Left lung (tissue), 14 donors: ENCODE measurements at places on chromosomes 11 and 22.
A peak's percentile ranks its signal among the peaks of the same experiment; 100 is the strongest.

DNA sequence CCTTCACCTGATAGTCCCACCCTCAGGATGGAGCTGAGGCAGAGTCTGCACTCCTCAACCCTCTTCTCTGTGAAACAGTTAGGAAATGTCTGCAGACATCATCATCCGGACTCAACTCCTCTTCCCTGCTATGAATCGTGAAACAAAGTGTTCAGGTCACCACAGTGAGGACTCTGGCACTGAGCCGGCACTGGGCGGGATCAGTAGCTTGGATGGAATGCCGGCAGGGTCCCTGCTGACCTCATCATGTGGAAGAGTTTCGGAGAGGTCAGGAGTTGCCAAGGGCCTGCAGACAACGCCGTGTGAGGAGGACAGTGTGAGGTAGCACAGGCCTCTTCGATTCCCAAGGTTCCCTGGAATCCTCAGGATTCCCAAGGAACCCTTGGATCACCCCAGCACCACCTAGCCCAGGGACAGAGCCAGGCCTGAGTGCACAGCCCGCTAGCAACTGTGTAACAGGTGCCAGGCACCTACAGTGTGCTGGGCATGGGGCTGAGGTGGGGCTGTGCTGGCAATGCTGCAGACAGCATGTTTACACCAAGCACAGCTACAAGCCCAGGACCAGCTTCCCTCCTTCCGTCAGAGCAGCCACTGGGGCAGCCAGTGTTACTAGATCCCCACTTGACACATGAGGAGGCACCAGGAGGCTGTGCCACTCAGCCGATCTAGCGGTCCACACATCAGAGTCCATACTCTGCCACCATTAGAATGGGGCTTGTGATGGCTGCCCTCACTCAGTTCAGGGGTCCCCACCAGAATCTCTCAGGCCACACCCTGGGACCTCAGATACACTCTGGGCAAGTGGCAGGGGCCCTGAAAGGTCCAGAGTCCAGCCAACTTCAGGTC lies 693 bp upstream of the LINC01488 start:
- DNase-seq, result peak; percentile 58

DNA sequence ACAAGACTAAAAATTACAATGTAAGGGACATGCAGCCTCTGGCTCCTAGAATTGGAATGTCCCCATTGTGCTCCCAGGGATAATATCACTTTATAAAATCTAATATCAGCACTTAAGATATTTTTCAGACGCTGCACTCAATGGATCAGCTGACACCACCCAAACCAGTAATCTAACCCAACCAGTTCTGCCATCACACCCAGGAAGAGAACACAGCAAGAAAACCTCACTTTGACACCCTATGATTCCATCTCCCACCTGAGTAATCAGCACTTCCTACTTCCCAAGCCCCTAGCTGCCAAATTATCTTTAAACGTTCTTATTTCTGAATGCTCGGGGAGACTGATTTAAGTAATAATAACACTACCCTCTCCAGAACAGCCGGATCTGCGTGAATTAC lies 2.6 kb downstream of the CASP4 start:
- no peak for DNase-seq

DNA sequence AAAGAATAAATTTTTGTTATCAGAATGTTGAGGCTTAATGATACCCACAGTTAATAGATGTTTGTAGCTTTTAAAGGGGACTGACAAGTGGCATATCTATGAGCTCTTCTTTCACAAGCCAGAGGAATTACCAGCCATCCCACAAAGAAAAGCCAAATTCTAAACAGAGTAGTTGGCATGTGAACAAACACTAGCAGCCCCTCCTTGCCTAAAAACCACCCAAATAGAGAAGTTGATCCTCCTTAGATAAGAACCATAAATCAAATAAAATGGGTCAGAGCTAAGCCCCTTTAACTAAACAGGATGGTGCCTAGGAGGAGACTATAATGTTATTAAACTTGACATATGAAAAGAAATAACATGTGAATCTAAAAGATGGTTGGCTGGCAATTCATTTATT lies 11.4 kb downstream of the LPXN start:
- no peak for DNase-seq

DNA sequence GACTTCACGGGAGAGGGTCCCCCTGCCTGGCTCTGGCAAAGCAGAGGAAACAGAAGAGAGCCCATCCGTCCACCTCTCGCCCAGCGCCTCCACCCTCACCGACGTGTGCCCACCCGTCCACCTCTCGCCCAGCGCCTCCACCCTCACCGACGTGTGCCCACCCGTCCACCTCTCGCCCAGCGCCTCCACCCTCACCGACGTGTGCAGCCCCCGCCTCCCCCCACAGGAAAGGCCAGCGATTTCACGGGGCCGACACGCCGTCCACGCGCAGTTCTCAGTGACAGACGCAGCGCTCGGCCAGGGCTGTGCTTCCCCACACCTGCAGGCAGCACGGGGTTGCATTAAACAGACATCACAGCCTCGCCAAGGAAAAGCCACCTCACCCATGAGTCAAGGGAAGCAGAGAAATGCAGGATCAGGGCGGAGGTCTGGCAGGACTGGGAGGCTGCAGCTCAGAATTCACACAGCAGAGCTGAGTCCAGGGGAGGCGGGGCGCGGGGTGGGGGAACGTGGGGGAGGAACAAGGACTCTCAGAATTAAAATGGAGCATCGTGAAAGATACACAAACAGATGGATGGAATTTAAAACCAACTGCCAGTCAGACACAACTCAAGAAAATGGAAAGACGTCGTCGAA lies 377.7 kb downstream of the BRD1 start:
- DNase-seq, result no peak

DNA sequence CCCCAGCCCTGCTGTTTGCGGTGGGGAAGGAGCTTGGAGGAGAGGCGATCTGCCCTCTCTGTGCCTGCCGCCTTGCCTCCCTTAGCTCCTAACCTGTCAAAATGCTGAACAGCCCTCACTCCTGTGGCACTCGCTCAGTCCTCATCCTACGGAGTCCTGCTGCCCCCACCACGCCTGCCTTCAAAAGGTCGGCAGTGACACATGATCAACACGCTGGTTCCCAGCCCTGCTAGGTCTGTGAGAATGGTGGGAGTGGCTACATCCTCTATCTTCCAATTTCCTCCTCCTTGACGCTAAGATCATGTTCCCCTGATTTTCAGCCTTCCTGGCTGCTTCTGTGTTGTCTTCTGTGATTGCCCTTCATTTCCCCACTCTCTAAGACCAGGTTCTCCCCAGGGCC lies 120.2 kb upstream of the TBCEL start:
- no peak for DNase-seq

DNA sequence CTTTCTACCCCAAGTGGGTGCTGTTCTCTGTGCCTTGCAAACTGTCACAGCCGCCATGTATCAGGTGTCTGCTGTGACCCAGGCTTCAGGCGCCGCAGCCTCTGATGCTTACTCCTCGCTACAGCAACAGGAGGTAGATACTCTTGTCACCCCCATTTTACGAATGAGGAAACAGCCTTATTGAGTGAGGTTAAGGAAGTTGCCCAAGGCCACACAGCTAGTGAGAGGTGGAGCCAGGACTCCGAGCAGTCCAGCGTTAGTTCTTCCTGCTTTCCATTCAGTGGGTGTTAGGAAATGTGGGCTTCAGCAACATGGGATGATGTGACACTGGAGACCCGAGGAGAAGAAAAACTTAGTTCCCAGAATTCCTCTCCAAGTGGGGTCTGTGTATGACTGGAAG lies 14.3 kb downstream of the RNF215 start:
- DNase-seq, result peak; percentile 45

- DNase-seq, result no peak
Observed at GRCh38 chr11:11229647-11230046, 123.4 kb downstream of the CSNK2A3 start.

DNA sequence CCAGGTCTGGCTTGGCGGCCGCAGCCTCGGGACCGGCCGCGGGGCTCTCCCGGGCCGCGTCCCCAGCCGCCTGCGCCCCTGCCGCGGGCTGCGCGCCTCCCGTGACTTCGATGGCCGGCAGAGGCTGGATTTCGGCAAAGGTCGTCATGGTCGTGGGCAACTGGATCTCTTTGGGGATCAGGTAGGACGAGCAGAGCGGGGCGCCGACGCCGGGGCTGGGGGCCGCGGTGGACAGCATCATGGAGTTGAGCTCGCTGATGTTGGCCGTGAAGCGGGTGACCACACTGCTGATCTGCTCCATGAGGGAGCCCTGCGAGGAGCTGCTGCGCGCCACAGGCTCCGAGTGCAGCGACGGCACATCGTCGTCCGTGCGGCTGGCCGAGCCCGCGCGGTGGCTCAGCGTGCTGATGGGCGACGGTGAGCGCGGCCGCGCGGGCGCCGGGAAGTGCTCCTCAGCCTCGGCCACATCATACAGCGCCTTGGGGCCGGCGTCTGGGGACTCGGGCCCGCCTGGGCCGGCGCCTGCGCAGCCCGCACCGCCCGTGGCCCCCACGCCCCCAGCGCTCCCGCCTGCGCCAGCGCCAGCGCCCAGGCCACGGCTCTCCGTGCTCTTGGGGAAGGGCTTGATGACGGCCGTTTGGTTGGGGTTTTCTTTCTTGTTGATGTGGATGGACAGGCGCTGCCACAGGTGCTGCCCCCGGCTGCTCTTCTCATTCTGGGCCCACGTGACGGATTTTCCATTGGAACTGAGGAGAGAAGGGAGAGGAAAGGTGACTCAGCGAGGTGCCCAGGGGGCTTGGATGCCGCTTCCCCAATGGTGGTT lies 171.4 kb upstream of the CTSC start:
- DNase-seq, result peak; percentile 88

GRCh38 chr11:6350043-6350442 lies 29.7 kb upstream of the CAVIN3 start:
- DNase-seq, result no peak

- peak; percentile 11 for DNase-seq
Observed at GRCh38 chr22:27377501-27378295, 423.9 kb downstream of the MN1 start.

DNA sequence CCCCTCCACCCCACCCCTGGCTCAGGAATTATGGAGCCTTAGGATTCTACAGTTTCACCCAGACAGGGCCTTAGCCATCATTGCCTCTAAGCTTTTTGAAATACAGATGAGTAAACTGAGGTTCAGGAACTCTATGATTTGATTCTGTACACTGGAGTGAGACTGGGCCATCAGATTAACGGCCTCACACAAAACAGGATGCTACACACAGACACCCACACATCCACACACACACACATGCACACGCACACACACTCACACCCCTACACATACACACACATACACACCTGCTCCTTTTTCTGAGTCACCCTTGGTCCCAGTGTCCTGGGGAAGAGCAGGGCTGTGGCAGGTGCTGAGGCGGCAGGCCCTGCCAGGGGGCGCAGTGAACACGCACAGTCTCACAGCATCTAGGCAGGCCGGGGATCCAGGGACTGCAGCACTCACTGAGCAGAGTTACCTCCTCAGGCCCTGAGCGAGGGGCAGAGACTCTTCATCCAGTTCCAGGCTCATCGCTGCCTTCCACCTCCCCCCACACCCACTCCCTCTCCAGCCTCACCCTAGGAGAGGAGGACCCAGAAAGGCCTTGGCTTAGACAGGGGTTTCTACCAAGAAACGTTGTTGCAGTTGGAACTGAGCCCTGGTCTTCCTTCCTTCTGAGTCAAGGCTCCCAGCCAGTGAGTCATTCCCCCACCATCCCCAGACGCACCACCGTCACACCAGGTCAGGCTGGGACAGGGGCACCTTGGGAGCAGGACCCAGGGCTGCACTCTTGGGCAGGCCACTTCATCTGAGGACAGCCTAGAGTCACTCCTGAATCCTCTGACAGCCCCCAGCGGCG lies 89.8 kb upstream of the PARVA start:
- no peak for DNase-seq

GRCh38 chr22:18113680-18114394 lies 3.2 kb downstream of the TUBA8 start:
- no peak for DNase-seq

GRCh38 chr22:24455039-24455438 lies 27.6 kb downstream of the ADORA2A start:
- no peak for DNase-seq

GRCh38 chr11:70698871-70699270 lies 300.5 kb downstream of the CTTN start:
- DNase-seq, result no peak

DNA sequence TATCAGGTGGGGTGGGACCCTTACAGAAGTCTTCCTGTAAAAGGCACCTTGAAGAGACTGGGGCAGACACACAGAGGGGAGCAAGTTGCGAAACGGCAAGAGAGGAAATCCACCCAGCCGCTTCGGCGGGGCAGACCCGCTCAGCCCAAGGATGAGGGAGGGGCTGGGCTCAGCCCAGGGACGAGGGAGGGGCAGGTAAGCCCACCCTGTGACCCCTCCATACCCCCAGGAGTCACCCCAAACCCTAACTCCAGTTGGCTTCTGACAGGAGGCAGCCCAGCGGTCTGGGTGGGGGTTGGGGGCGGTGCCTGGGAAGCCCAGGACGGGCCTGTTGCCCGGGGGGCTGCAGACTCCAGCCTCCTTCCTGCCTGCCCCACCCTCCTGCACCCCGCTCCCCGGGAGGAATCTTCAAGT lies 965 bp downstream of the OSBPL5 start:
- DNase-seq, result peak; percentile 33

- DNase-seq, result no peak
Observed at GRCh38 chr22:23774922-23775436, 2.3 kb downstream of the MMP11 start.

GRCh38 chr22:37381489-37381888 lies 45.8 kb downstream of the ELFN2 start:
- DNase-seq, result no peak

DNA sequence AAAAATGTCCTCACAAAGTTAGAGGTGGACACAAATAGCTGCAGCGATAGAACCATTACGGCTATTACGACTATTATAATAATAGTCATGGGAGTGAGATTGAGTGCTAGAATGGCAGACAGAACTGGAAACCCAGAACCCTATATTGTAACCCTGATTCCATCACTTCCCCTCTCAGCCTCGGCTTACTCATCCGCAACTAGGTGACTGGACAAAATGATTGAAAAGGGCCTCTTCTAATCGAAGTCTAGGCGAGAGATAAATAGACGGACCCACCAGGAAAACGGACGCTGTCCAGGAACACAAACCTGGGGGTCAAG lies 629 bp downstream of the PSMA1 start:
- no peak for DNase-seq

GRCh38 chr22:28674121-28674563 lies 5.5 kb downstream of the TTC28 start:
- no peak for DNase-seq

- peak; percentile 96 for DNase-seq
Observed at GRCh38 chr11:130916238-130916855, at the start of gene SNX19. SNX19 (minus strand) TSS chr11:130916479; CDS start chr11:130915939, 540 bp downstream.

DNA sequence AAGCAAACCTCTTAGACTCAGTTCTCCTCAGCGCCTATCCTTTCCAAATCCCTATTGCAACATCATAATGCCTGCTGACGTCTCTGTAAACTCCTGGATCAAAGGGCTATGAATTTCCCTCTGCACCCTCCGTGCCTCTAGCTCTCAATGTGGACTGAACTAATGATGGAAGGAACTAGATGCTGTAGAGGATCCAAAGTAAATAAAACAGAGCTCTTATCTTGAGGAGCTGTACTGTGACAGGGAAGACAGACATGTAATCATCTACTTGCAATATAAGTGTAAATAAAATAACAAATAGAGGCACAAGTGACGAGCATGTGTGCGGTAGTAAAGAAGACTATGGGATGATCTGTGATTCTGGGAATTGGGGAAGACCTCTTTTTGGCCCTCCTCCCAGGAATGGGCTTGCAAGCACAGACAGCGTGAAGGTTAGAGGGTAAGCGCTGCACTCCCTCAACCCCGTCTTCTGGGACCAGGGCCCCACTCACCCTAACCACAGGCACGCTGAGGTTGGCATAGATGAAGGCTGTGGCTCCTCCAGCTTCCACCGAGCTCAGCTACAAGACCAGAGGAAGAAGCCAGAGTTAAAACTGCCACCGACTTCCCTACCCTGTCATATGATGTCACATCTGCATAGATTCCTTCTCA lies 42.2 kb downstream of the P4HA3 start:
- no peak for DNase-seq
